Urinary bladder (tissue), 4 donors: ENCODE measurements at places on chromosomes 7 and 10.

DNA sequence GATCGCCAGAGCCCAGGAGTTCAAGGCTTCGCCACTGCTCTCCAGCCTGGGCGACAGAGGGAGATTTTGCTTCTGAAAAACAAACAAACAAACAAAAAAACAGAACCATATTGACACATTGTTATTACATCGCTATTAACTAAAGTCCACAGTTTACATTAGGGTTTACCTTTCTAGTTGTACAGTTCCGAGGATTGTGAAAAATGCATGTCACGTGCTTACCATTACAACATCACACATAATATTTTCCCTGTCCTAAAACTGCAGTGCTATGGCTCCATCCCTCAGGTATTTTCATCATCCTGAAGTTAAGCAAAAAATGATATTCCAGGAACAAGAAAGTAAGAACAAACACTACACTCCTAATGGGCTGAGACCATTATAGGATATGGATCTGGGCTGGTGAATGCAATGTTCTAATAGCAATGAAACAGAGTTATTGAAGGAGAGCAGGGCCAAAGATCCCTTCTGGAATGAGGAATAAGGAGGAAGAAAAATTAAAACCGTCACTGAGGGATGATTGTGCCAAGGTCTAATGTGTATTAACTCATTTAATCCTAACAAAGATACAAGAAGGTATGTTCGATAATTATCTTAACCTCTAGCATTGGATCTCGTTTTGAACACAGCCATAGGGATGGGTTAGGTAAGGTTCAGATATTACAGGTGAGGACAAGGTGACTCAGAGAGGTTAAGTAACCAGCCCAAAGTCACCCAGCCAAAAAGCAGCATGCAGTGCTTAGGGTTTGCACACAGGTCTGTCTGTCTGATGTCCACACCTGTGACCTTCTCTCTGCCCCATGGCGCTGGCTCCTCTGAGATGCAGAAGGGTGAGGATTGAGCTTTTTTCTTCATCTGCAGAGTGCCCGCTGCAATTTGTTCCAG, 14.0 kb upstream of the CUX1 start:
- DNase-seq: no peak

DNA sequence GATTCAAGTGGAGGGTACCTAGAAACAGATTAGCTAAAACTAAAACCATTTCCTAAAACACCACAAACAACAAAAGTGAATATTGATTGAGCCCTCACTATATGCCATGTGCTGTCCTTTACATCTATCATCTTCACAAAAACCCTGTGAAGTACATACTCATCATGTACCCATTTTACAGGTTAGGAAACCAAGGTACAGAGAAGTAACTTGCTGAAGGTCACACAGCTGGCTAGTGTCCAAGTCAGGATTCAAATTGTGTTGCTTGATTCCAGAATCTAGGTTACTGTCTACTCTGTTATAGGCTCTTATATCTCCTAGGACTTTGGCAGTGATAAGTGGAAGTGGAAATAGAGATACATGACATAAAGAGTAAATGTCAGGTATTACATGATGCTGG, 463.8 kb downstream of the LRMDA start:
- DNase-seq: no peak

GRCh38 chr10:43640603-43641002, 8.1 kb downstream of the ZNF32 start:
- DNase-seq: no peak

- DNase-seq: no peak
Observed at GRCh38 chr7:128743112-128743772, 4.1 kb downstream of the CALU start.
